Stimulated activated CD4-positive, alpha-beta T cell treated with anti-CD3 and anti-CD28 coated beads, Interleukin-1b, Interleukin-23, amount 100 ng/mL, for 4 hours (primary cell): ENCODE measurements at places on chromosomes 13 and 19.

DNA sequence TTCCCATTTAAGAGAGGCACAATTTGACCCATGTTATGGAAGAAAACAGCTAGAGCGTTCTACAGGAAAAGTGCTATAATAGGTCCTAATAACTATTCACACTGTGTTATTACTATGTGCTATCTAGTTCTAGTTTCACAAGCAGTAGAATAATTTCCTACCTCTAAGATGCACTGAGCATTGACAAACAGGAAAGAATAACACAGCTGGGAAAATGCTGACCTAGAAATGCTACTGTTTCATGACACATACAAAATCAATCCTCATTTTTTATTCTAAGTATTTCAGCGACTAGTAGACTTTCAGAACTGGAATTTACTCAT lies 259.5 kb downstream of the ITGBL1 start:
- no peak for DNase-seq

DNA sequence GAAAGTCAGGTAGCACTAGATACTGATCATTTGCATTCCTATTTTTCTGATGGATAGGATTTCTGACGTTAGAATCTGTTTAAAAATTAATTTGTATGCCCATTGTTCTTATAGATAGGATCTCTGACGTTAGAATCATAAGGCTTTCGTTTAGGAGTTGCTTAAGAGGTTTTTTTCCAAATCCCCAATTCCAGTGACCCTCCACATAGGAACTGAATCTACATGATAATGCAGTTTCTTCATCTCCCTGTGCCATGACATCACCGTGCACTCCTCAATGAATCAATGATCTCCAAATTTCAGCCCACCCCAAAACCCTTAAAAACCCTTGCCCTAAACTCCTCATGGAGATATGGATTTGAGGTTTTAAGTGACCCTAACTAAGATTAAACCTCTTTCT lies 87.2 kb downstream of the RXFP2 start:
- no peak for DNase-seq

DNA sequence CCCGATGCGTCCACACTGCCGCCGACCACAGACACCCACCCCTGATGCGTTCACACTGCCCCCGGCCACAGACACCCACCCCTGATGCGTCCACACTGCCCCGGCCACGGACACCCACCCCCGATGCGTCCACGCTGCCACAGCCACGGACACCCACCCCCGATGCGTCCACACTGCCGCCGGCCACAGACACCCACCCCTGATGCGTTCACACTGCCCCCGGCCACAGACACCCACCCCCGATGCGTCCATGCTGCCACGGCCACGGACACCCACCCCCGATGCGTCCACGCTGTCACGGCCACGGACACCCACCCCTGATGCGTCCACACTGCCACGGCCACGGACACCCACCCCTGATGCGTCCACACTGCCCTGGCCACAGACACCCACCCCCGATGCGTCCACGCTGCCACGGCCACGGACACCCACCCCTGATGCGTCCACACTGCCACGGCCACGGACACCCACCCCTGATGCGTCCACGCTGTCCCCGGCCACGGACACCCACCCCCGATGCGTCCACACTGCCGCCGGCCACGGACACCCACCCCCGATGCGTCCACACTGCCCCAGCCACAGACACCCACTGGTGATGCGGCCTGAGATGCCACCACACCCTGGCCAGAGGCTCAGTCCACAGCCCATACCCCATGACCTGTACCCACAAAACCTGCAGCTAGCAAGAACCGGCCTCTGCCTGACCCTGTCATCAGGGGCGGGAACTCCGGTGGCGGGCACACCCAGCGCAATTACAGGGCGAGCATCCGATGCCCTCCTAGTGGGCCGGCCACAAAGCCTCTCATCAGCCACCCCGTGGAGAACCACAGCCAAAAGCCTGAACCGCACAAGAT lies 28.4 kb downstream of the RASA3 start:
- no peak for DNase-seq

- DNase-seq, result peak; percentile 18
These were observed 319.5 kb upstream of the OBI1 start for GRCh38 chr13:78978381-78978998.

- DNase-seq, result no peak
These were observed 4.3 kb downstream of the OR7A5 start for GRCh38 chr19:14830702-14831101.

DNA sequence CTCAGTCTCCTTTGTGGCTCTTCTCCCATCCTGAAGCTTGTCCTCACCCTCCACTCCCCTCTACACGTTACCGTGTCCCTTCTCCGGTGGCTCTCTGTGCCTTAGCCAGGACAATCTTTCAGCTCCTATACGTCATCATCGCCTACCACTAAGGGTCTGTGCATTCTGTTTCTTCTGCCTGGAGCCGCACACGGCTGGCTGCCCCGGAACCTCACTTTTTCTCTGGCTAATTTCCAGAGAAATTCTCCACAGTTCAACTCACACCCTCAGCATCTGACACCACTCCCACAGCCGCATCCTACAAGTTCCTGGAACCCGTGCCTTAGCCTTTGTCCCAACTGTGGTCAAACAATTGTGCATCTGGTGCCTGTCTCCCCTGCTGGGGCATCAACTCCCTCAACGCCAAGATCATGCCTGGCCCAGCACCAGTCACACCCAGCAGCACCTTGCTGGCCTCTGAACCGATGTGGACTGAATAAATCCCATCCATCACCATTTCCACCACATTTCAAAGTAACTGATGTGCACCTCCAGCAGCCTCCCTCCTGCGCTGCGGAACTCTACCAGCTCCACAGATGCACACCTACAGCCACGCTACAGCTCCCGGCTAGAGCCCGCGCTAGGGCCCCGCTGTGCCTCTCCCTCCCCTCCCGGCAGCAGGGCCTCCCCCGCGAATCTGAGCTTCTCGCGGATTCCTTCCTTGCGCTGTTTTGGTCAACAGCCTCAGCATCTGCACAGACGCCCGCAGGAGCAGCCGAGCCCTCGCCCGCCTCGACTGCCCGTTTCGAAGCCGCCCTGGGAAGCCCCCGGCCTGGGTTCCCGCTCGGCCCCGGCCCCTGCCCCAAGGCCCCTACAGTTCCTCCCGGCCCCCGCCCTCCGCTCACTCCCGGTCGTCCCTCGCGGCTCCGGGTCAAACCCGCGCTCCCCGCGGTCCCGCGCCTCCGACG lies 689 bp downstream of the DCUN1D2 start:
- DNase-seq, result peak; percentile 34

DNA sequence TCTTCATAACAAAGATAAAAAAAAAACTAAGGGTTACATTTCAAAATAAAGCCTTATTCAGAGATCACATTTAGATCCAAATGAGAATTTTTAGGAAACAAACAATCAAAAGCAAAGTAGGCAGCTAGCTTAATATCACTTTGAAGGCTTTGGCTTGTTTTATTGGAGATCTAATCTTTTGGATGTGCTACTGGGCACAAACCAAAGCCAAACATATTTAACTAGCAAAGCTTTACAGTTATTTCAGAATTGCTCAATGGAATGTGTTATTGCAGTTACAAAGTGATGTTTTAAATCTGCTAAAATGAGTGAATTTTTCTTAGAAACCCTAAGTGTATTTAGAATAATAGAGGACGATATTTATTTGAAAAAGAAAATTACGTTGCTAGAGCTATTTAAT lies 114.7 kb upstream of the KLHL1 start:
- no peak for DNase-seq

DNA sequence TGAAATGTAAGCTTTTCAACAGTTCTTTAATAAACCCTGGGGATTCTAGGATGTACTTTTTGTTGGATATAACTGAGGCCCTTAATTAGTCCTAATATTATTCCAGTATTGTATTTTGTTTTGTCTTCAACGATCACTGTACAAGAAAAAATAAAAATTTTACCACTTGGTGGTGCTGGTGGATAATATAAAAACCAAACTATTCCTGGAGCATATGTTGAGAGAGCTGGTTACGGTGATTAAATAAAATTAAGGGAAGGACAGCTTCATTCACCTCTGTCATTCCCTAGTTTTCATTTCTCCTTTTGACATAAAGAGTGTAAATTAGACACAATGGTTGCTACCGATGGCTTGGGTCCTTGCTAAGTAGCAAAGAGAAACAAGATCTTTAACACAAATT lies 598.6 kb upstream of the PCDH20 start:
- DNase-seq, result no peak

DNA sequence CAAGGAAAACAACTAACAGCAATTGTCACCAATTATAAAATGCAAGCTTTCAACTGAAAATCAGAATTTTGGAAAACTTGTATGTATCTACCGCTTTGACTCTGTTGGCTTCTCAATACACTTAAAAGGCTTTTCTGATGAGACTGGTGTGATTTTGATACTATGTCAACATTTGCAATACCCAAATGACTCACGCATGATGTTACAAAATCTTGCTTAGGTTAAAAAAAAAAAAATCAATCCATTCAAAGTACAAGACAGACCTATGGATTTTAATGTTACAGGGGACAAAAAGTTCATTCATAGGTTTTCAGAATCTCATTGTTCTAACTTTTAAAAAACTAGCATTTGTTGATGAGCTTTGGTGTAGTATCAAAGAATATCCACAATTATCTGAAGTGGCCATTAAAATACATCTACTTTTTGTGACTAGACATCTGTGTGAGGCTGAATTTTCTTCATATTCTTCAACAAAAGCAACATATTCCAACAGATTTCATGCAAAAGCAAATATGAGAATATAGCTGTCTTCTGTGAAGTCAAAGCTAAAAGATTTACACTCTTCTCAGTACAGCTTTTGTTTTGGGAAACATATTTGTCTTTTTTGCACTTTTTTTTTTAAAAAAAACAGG lies 10.7 kb downstream of the ELF1 start:
- no peak for DNase-seq

- DNase-seq, result no peak
These were observed 483.1 kb downstream of the GPC6 start for GRCh38 chr13:93709506-93710244.

GRCh38 chr19:38362076-38362945 lies 12.1 kb upstream of the PSMD8 start:
- peak; percentile 68 for DNase-seq
